ENCODE measurements at places on chromosomes 3 and 15.
A peak's percentile ranks its signal among the peaks of the same experiment; 100 is the strongest.

- no peak for DNase-seq
Measured at GRCh38 chr3:133479895-133480669, 80.2 kb downstream of the BFSP2 start.

DNA sequence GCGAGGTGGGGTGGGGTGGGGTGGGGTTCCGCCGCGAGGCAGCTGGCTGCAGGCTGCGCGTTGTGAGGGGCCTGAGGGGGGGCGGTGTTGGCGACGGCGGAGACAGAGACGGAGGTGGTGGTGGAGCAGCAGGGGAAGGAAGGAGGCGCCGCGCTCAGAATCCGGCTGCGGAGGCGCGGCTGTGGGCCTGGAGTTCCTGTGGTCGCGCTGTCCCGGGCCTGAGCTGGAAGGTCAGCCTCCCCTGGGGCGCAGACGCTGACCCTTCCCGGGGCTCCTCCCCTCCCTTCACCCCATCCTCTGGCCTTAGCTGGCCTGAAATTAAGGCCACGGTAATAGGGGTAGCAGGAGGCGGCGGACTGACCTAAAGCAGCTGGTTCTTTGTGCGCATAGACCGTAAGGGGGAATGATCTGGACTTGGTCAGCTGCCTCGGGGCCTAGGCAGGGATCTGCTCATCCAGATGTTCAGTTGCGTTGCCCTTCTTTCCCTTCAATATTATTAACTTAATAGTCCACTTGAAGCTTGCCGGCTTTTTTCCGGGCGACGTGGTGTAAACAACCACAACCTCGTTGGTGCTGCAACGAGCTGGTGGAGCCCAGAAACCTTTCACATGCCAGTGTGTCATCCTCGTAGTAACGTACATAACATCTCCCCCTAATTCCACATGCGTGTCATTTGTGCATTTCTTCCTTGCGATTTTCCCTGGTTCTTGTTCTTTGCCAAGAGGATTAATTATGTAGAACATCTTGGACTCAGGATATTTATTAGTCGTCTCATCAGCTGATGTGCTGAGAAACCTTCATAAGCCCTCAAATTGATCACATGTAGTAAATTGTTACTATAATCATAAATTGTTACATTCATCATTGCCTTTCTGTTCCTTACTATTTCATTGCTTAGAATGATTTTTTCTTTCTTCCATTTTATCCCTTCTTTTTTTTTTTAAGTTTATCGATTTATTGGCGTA, 626 bp downstream of the SEC62 start:
- DNase-seq, result peak; percentile 76

DNA sequence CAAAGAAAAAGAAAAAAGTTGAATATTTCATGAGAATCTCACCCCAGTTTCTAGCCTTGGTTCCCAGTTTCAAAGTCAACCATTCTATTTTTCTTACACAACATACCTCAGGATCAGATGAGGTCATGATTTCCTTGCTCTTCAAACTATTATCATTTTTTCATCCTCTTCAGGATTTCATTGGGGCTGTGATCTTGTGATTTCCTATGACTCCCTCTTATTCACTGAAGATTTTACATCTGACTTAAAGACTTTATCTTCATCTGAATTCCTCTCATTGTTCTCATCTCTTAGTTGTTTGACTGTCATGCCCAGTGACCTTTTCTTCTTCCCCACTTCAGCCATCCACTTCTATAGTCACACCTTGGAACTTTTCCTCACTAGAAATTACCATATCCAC, 3.1 kb upstream of the C3orf33 start:
- no peak for DNase-seq

DNA sequence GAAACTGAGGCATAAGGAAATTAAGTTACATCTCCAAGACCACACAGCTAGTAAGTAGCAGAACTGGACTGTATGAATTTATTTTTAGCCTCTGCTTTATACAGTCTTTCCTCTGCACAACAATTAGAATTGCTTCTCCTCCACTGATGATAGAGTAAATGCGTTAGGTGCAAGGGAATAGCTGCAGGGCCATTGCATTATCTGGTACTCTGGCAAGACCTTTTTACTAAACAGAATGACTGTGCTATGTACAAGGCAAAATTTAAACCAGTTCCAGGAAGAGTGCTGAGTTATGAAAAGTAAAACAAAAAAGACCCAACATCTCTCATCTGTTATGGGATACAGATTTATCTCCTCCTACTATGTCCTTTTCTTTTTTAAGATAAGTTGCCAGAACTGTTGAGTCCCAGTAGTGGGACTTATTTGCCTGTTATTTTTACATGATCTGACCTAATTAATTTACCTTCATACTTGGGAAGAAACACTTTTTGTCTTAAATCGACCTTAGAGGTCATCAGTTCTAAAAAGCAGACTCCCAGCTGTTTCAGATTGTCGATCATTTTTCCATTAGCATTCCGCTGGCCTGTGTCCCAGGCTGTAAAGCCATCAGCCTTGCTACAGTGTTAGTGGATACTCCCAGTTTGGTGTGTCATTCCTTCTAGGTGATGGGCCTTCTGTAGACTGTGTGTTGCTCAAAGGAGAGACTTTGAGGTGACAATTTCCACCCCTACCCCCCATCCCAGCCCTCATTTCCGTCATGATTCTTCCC, 147.5 kb upstream of the NUDT16 start:
- DNase-seq, result no peak

- DNase-seq, result peak; percentile 3
Measured at GRCh38 chr3:73621388-73621787, 3.4 kb downstream of the PDZRN3 start.

- DNase-seq, result no peak
Measured at GRCh38 chr3:142694225-142694624, 29.6 kb upstream of the TRPC1 start.

GRCh38 chr3:112615989-112616731, 24.8 kb downstream of the CCDC80 start:
- no peak for DNase-seq

DNA sequence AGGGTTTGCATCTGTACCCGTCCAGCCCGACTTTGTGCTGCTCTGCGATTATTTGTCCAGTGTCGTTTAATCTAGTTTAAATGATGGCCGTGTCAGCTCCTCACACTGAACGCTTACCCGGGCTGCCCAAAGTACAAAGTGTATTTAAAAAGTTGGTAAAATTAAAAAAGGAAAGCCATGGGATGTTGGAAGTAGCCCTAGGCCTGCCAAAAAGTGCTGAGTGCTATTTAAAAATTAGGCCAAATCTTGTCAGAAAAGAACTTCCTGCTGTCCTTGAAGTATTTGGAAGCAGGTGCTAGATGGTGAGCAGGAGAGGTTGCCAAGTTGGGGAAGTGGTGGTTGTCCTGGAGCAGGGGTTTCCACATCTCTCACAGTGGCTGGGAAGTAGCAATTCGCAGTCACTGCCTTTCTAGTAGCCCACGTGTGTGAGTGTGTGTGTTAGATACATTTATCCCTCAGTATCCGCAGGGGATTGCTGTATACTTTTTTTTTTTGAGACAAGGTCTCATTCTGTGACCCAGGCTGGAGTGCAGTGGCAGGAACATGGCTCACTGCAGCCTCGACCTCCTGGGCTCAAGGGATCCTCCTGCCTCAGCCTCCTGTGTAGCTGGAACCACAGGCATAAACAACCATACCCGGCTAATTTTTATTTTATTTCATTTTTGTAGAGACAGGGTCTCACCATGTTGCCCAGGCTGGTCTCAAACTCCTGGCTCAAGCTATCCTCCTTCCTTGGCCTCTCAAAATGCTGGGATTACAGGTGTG, 664 bp downstream of the PPCDC start:
- peak; percentile 12 for DNase-seq

DNA sequence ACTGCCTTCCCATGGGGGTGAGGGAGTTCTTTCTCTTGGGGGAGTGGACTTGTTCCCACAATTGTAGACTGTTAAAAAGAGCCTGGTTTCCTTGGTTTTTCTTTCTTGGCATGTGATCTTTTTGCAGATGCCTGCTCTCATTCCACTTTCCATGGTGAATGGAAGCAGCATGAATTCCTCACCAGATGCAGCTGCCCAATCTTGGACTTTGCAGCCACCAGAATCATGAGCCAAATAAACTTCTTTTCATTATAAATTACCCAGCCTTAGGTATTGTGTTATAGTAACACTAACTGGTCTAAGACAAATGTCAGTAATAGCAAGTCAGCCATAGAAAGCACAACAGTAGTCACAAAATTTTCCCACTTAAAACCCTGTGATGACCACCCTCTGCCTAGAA, 260.5 kb upstream of the THBS1 start:
- no peak for DNase-seq

DNA sequence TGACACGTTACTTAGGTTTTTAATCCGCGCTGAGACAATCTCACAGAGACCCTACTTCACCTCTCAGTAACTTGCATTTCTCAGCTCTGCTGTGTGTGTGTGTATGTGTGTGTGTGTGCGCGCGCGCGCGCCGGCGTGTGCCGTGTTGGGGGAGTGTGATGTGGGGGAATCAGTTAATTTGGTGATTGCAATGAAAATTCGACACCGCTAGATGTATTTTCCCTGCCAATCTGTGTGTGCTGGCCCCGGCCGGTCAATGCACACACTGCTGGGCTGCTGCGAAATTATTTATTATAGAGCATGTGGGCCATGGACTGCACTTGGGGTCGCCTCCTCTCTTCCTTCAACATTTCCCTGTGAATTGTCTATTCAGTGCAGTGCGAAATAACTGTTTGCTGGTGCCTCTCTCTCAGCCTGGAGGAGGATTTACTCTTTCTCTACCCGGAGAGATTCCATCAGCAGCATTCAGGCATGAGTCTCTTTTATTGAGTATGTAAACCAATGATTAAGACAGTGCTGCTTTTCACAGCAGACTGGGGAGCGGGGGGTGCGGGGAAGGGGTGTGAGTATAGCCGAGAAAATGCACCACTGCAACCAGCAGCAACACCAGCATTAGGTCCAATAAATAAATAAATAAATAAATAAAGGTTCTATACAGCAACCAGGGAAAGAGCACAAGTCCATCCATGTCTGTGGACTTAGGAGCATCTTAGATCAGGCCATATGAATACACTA, 2.9 kb downstream of the CADM2 start:
- no peak for DNase-seq

DNA sequence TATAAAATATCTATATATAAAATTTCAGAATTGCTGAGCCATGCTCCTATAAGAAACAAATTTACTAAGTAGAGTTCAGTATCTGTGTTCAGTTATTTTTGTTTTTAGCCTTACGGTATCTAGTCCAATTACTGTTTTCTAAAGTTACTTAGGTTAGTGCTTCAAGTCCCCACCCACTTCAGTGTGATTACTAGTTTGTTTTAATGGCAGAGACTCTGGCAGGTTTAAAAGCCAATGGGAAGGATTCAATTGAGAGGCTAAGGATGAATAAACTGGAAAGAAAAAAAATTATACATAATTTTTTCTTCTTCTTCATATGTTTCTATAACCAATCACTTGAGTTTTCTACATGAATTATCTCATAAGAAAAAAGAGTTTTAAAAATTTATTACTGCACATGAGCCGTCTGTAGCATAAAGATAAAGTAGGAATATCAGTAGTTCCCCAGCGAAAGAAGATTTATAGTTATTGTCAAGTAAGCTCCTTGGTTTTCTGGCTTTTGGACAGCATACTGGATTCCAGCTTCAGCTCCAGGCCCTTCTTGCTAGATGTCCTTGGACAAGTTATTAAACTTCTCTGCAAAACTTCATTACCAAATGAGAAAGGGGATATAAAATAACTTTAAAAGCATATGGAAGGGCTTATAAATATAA, 46.8 kb downstream of the AAGAB start:
- DNase-seq, result no peak

- no peak for DNase-seq
Measured at GRCh38 chr3:82093641-82094040, 332.2 kb upstream of the GBE1 start.

DNA sequence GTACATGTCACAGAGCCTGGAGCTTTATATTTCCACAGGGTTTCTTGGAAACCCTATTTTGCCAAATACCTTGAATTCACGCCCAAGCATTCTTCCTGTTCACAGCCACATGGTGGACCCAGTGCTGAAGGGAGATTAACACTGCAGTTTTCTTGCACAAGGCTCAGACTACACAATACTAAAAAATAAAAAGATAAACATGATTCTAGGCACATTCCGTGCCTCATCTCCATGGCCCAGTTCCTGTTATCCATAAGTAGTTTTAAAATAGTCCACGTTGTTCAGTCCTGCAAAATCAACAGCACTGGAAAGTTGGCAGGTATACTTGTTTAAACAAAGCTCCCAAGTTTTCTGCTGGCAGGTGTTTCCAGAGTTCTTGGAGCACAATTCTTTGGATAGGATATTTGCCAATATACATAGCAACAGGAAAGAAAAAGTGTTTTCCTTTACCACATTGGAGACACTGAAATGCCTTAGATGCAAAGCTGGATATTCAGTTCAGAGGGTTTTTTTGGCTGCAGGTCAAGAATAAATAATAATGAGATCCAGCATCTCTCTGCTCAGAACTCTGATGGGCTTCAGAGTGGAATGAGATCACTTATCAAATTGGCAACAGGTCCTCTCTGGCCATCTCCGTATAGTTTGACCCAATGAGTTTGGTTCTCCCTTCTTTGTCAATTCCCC, 88.1 kb upstream of the TGFBR2 start:
- DNase-seq, result peak; percentile 81

DNA sequence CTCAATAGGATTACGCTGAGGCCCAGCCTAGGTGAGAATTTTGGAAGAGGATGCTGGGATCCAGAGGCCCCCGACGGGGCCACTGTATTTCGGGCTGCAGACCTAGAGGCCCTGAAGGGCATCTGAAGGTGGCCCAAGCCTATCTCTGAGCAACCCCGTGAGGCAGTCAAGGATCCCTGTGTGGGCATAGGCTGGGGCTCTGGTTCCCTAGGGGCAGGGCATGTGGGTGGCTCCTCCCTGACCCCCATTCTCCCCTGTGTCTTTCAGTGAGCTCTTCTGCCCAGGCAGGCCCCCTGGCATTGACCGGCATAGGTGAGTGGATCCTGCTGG, 216.0 kb downstream of the SNRPN start:
- no peak for DNase-seq

GRCh38 chr3:24495326-24495994, 810 bp upstream of the THRB start:
- DNase-seq, result no peak
